ENCODE measurements at places on chromosomes 12 and 14. TPM values are rescaled to one million over a fixed set of nuclear protein-coding genes. Genes with fewer than 3 reads are reported as not detected.

Gene ADCY6
- total RNA-seq, result 15.6 TPM

Gene MEG3
- total RNA-seq, result not detected

Gene KRT72
- not detected for total RNA-seq

Gene ISCU
- total RNA-seq, result 190 TPM

Gene EML1
- 4.6 TPM for total RNA-seq

Gene BATF
- total RNA-seq, result not detected

Gene BCL11B
- 0.18 TPM for total RNA-seq

Gene BRF1
- total RNA-seq, result 25.4 TPM

Gene KRT77
- total RNA-seq, result not detected

Gene OASL
- 3.2 TPM for total RNA-seq

Gene GPRC5A
- 19.8 TPM for total RNA-seq

Gene OLR1
- not detected for total RNA-seq

Gene A2ML1
- not detected for total RNA-seq

Gene LYZ
- total RNA-seq, result not detected

Gene DCN
- total RNA-seq, result not detected

All from HT1080 (cell line).